Fibroblast of the aortic adventitia (primary cell): ENCODE measurements at places on chromosomes 1 and 21.

- no peak for DNase-seq
These were observed 8.7 kb downstream of the RGS18 start for GRCh38 chr1:192167011-192167410.

GRCh38 chr1:78043436-78043835, 2.3 kb upstream of the GIPC2 start:
- DNase-seq: no peak

DNA sequence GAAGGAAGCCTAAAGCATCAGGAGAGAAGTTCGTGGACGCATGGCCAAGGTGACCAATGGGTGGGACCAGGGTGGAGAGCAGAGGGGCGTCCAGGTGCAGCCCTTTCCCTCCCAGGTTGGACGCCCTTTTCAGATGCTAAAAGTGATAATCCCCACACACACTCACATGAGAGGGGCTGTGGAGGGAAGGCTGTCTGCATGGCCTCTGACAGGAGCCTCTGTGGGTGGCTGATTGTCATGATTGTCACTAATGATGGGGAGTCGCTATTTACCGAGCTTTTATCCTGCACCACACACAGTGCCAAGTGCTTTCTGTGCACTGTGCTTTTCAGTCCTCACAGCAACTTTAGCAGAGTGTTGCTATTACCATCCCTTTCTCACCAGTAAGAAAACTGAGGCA, 27.1 kb upstream of the C1QA start:
- no peak for DNase-seq

DNA sequence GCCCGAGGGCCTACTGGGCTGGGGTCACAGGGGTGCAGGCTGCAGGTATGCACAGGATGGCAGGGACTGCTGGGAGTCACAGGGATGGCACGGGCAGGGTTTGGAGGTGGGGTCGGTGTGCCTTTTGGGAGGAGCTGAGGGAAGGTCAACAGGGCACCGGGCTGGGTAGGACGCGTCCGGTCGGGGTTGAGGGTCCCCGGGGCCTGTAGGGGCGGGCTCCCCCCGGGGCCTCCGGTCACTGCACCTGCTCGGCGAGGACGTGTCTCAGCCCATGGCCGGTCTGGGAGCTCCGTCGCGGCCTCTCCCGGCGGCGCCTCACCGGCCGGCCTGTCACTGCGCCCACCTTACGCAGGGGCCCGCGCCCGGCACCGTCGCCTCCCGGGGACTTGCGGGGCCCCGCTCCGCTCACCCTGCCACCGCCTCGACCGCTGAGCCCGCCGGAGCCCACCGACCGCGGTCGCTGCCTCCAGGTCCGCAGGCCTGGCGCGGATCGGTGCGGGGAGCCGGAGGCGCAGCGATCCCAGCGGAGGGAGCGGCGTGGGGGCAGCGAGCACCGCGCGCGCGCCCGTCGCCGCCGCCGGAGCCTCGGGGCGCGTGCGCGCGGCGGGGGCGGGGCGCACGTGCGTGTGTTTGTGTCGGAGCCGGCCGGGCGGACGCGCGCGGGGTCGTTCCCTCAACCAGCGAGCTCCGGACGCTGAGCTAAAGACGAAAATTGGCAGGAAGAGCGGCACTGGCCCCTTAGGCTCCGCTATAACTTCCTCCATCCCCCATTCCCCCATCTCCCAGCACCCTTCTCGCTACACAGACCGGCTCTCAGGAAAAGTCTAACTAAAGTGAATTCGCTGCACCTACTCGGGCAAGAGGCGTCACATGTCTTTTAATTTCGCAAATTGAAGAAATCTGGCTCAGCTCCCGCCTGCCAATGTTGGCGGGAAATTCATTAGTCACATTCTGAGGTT, at the start of gene AMIGO1:
Gene AMIGO1 (minus strand): TSS at position 552 of the 959 bp plus-strand sequence. CDS start 815 bp downstream, outside the sequence.
- DNase-seq: peak; percentile 22

- DNase-seq: no peak
These were observed 49.8 kb downstream of the DDR2 start for GRCh38 chr1:162682013-162682419.

- DNase-seq: peak; percentile 70
These were observed 7.2 kb upstream of the WARS2 start for GRCh38 chr1:119147661-119148090.

GRCh38 chr1:235504122-235504493, at the start of gene B3GALNT2:
Gene B3GALNT2 (minus strand): TSS chr1:235504452. CDS start chr1:235504252, 200 bp downstream.
- DNase-seq: no peak

DNA sequence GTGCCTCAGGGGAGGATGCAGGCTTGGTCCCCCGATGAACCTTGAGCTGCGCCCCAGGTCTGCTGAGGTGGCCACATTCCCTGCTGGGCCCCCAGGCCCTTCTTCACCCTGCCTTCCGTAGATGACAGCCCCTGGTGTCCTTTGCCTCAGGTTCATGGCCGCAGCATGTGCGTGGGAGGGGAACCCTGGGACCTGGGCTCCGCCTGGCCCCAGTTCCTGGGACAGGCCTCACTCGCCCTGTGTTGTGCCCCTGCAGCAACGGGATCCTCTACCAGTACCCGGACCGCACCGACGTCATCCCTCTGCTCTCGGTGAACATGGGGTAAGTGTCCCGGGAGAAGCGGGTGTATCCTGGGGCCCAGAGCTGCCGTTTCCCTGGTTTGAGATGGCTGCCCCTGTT, 5.1 kb upstream of the SLC25A34 start:
- DNase-seq: no peak

- DNase-seq: no peak
These were observed 3.2 kb downstream of the TEX50 start for GRCh38 chr1:173638043-173639021.

DNA sequence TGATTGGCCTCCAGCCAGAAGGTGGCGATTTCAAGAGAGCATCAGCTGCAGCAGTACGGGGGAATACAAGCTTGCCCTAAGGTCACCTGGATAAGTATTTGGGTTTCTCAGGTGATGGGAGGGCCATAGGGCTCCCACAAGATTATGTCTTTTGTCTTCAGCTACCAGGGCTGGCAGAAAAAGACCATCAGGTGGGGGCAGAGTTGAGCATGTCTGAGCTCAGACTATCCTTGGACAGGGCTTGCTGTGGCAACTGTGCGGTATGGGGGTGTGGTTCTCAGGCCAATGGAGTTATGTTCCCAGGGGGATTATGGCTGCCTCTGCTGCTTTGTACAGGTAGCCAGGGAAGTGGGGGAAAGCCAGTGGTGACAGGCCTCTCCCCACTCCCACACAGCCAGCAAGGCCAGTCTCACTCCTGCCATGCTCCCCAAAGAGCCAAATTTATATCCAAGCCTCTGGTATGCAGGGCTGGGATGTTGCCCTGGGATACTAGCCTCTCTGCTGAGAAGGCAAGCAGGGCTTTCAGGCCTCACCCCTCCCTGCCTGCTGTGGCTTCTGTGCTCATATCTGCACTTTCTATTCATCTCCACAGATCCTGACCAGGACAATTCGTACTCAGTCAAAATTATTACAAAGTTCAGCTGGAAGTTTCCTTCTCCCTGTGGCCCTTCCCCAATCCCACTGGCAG, 26.6 kb upstream of the CD84 start:
- DNase-seq: no peak

GRCh38 chr1:110250749-110251148, 40.6 kb downstream of the KCNC4 start:
- DNase-seq: no peak

- peak; percentile 97 for DNase-seq
These were observed 29.0 kb upstream of the PLA2G2A start for GRCh38 chr1:20008391-20008841.
